Vein endothelial cell (primary cell): ENCODE measurements at places on chromosomes 5 and 9. TPM values are rescaled to one million over a fixed set of nuclear protein-coding genes. Genes with fewer than 3 reads are reported as not detected.

SLCO4C1 gene
- not detected in 2 replicates for total RNA-seq

OBP2B gene
- not detected in 2 replicates for total RNA-seq

RAB3C gene
- 0.57 and 4.9 TPM in 2 replicates for total RNA-seq

LMAN2 gene
- total RNA-seq = 274 and 342 TPM in 2 replicates

SLC38A9 gene
- 34.3 and 36.5 TPM in 2 replicates for total RNA-seq

GLRA1 gene
- total RNA-seq = not detected in 2 replicates

ZFYVE16 gene
- total RNA-seq = 23.2 and 29.2 TPM in 2 replicates

WNK2 gene
- total RNA-seq = not detected in 2 replicates

AFAP1L1 gene
- total RNA-seq = 98.3 and 130 TPM in 2 replicates
